ENCODE measurements at places on chromosomes 3 and 15.

DNA sequence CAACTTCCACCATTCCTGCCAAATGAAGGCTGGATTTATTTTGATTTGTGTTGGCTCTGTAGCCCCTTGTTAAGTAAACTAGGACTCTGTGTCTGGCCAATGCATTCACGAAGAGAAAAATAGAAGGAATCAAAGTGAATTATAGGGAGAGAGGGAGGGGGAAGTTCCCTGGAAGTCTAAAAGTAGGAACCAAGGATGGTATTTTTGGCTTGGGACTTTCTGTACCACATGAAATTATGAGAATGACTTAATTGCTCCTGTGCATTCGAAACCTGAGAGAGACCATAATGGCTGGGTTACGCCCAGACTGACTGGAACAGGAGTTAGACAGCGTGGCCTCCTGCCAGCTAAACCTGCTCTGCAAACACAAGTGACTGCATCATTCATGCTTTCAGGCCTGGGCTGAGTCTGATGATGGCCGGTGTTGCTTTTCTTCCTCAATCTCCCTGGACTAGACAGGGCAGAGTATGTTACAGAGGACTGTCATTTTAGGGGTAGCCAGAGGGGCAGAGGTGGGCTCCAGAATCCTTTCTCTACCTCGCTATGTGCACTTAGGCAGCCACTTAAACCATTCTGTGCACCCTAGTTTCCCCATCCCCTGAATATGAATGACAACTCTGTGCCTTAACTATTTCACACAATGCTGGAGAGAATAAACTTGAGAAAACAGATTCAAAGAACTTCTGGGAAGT lies 58.9 kb downstream of the MYO1E start:
- no peak for DNase-seq

DNA sequence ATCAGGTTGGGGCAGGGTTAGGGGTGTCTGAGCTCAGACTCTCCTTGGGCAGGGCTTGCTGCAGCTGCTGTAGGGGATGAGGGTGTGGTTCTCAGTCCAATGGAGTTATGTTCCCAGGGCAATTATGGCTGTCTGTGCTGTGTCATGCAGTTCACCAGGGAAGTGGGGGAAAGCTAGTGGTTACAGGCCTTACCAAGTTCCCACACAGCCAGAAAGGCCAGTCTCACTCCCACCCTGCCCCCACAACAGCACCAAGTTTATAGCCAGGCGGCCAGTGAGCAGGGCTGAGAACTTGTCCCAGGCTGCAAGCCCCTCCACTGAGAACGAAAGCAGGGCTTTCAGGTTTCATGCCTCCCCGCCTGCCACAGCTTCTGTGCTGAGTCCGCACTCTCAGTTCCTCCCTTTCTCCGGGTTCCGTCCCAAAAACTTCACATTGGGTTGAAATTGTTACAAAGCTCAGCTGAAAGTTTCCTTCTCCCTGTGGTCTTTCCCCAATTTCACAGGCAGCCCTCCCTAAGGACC lies 19.6 kb upstream of the CPOX start:
- DNase-seq: peak; percentile 53

DNA sequence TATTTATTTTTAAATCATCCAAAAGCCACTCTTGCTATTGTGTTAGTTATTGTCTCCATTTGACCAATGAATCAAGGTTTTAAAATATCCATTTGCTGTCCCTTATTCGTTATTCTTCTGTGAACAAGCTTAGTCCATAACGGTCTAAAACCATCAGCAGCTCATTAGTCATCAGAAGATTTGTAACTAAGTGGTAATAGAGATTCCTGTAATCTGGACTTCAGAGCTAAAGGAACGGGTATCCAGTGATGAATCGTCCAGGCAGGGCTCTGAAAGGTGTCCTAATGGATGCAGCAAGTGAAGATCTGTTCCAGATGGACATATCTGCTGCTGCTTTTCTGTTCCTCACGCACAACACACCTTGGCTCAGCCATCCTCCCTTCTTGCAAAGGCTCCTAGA lies 362.7 kb upstream of the CFAP20DC start:
- no peak for DNase-seq

DNA sequence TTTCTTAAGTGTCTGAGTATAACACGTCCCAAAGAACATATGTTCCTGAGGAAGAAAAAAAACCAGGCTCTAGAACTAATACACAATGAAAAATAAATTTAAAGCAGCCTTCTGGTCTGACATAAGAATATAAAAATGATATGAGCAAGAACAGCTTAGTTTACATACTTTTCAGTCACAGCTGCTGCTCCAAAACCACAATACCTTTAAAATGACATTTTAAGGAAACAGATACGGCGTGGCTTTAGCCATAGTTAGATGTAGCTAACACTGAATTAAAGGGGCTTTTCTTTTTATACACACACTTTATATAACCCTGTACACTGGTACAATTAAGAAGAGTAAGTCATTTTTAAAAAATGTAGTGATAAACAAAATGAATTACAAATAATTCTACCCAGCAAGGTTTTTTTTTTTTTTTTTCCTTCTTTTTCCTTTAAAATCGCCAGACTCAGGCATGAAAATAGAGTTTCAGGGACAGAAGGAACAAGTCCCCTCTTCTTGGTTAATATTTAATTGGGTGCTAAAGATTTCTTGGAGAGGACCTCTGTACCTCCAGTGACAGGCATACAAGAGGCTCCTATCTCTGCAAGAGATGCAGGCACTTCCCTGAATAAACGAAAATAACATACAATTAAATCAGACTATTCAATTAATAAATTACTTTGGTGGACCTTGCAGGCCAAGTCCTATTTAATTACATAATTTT lies 265.6 kb downstream of the FOXP1 start:
- no peak for DNase-seq

DNA sequence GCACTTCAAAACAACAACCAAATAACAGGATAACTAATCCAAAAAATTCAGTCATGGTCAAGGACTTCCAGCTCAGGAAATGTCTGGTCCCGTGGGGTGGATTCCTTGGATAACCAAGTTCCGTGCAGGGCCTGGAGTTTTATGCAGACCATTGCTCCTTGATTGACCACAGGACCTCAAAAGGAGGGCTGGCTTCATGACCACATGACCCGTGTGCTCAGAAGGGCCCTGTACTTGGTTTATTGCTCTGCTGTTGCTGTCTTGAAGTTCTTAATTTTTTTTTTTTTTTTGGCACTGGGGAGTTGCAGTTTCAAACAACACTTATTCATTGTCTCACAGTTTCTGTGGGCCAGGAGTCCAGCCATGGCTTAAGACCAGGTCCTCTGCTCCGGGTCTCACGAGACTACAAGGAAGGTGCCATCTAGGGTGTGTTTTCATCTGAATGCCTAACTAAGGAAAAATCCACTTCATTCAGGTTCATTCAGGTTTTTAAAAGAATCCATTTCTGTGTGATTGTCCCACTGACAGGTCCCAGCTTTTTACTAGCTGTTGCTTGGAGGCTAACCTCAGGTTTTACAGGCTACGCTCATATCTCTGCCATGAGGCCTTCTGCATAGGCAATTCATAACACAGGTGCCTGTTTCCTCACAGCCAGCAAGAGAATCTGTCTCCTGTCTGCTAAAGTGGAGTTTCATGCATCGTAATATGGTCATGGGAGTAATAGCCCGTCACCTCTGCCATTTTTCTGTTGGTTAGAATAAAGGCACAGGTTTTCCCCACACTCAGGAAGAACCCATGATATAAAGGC lies 65.3 kb downstream of the FLNB start:
- no peak for DNase-seq

DNA sequence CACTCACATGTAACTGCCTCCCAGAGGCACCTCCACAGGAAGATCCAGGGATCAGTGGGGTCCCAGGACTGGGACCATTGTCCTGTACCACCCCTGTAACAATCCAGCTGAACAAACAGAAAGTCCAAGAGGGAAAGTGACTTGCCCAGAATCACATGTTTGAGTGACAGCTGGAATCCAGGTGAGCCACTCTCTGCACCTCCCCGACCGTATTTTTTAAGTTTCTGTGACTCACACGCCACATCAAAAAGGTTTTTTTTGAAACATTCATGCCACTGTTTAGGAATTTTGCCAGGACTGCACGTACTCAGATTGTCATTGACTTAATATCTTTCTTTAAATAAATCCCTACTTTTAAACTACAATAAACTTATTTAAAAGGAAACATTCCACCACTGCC lies 9.8 kb upstream of the SLC6A1 start:
- no peak for DNase-seq

GRCh38 chr15:95205077-95205476 lies 973.7 kb downstream of the MCTP2 start:
- no peak for DNase-seq
